Lung microvascular endothelial cell (primary cell): ENCODE measurements at places on chromosomes 2 and 18.

- DNase-seq = no peak
Measured at GRCh38 chr2:128016620-128017019, 11.2 kb downstream of the SAP130 start.

DNA sequence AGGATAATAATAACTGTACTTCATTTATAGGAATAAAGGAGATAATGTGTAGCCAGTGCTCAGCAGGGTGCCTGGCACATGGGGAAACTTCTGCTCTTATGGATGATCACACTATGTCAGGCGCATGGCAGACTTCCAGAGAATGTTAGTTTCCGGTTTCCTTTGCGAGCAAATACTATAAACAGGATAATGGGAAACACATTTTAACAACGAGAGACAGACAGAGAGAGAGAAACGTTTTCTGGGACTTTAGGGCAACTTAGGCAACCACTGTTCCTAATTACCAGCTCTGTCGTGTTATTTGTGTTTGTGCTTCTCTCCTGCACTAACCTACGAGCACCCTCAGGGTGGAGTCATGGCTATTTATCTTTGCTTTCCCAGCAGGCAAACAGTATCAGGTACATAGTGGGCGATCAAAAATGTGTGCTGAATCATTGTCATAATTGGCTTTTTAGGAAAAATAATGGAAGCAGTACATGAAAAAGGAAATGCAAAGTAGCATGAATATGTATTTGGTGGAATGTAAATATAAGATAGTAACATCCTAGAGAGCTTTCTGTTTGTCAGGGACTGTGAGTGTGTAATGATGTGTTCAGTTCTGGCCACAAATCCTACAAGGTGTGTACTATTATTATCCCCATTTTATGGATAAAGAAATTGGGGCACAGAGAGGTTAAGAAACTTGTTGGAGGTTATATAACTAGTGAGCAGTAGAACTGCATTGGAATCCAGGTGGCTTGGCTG lies 36.8 kb upstream of the IGFBP2 start:
- peak; percentile 82 for DNase-seq

DNA sequence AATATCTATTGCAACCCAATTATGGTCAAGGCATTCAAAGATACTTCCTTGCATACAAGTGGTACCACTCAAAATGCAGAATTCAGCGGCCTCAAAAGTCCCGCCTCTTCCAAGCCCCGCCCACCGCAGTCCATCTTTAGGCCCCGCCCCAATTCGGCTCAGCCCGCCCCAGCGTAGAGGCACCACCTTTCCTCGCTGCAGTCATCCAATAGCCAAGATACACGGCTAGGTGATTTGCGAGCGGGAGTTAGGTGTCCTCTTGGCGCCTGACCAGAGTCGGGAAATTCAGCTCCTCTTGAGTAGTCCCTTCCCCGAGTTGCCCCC lies 431 bp upstream of the SEC11C start:
- DNase-seq = peak; percentile 94

DNA sequence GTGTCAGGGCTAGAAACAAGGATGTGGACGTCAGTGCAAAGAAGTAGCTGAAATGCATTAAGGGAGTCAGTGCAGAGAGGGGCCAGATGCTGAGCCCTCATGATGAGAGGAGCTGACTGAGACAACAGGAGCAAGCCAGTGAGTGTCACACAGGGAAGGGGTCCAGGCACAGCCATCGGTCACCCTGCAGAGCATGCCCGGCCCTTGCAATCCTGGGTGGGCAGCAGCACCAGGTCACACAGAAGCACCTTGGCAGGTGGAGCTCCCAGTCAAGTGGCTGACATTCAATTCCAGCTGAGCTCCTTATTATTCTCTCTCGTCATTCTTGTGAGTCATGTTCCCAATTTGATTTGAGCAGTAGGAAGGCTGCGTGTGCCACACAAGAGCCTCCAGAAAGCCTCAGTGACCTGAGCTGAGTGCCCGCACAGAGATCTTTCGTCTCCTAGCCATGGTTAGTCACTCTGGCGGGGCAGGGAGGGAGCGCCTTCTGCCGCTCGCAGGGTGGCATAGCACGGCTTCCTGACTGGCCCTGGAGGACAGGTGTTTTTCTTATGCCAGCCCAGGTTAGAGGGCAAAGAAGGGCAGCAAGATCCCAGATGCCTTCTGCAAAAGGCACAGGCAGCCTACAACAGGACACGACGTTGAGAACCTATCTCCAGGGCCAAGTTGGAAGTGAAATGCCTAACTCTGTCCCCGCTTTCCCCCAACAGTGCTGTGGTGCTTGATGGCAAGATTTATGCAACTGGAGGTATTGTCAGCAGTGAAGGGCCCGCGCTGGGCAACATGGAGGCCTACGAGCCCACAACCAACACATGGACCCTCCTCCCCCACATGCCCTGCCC lies 220.9 kb downstream of the ATAD2B start:
- no peak for DNase-seq

GRCh38 chr2:180370511-180371205 lies 363.6 kb upstream of the CWC22 start:
- no peak for DNase-seq

- no peak for DNase-seq
Measured at GRCh38 chr2:177291701-177292100, 27.2 kb upstream of the NFE2L2 start.

DNA sequence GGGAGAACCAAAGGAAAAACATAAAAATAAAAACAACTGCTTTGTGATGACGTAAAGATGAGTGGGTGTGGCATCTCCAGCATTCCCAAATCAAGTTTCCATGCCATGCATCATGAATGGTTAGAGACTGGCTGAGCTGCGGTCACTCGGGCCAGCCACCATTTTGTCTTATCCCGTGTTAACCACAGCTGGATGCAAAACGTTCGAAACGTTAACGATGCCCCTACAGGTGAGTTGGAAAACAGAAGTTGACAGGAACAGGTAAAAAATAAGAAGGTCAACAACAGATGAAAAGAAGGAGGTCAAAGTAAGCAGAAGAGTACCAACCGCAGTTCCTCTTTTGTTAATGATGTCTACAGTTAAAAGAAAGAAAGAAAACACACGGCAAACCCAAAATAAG lies 411.1 kb downstream of the NRXN1 start:
- DNase-seq = no peak

DNA sequence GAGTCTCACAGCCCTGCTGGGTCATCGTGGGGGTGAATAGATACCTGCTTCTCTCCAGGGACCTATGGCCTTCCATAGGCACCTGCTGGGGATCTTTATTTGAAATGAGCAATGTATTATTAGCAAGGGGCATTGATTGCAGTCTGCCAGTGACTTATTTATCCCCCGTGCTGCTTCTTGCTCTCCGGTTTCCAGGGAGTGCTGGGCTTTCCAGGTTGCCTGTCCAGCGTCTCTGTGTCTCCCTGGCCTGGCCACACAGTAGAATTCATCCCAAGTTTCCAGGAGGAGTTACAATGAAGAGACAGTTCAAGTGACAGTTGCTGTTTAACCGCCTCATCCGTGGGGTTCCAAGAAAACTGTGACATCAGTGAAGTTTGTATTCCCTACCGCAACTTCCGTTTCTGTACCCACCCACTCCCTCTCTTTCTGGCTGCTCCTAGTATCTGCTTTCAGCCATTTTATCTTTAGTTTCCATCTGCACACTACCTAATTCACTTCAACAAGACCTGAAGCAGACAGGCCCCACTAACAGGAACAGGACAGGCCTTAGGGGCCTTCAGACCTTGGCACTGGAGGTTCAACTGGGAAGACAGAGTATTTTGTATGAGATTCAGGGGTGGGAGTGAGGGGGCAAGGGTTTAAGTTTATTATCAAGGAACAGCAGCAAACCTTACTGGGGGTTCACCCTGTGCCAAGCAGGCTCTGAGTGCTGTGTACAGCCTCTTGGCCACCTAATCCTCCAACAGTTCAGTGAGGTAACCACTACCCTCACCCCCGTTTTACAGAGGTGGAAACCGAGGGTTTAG lies 134.8 kb downstream of the PRKCE start:
- no peak for DNase-seq

- DNase-seq = no peak
Measured at GRCh38 chr2:233693963-233694362, 1.3 kb downstream of the UGT1A6 start.

DNA sequence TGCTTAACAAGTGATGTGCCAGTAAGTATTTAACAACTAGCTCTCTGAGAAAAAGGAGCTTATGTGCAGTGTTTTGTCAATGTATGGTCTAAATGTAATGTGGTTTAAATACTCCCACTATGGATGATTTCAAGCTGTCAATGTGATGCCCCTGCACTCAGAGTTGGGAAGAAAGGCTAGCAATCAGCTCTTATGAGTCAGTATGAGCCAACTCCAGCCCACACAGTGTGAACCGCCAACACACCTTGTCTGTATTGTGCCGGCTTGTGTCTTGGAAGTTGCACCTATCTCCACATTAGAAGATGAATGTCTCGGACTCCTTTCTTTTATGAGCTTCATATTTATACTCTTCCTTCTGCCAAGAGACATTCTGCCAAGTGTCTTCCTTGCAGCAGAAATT lies 703.8 kb upstream of the RAB6C start:
- DNase-seq = no peak

GRCh38 chr18:70373042-70373519 lies 84.2 kb downstream of the SOCS6 start:
- DNase-seq = no peak

GRCh38 chr18:8615397-8616027 lies 6.3 kb downstream of the RAB12 start:
- DNase-seq = peak; percentile 46

- DNase-seq = no peak
Measured at GRCh38 chr18:24754583-24755253, 294.3 kb downstream of the HRH4 start.

DNA sequence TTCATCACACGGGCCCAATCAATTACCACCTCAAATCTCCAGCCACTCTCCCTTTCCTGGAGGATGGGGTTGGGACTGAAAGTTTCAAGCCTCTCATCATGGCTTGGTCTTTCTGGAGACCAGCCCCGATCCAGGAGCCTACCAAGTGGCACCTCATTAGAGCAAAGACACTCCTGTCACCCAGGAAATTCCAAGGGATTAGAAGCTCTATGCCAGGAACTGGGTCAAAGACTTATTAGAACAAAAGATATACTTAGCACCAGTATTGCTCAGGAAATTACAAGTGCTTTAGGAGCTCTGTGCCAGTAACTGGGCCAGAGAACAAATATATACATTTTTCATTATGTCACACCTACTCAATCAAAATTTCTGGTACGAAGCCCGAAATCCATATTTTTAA lies 14.3 kb downstream of the SLC25A52 start:
- no peak for DNase-seq

- DNase-seq = peak; percentile 94
Measured at GRCh38 chr2:237227592-237228280, 142.0 kb downstream of the COPS8 start.

DNA sequence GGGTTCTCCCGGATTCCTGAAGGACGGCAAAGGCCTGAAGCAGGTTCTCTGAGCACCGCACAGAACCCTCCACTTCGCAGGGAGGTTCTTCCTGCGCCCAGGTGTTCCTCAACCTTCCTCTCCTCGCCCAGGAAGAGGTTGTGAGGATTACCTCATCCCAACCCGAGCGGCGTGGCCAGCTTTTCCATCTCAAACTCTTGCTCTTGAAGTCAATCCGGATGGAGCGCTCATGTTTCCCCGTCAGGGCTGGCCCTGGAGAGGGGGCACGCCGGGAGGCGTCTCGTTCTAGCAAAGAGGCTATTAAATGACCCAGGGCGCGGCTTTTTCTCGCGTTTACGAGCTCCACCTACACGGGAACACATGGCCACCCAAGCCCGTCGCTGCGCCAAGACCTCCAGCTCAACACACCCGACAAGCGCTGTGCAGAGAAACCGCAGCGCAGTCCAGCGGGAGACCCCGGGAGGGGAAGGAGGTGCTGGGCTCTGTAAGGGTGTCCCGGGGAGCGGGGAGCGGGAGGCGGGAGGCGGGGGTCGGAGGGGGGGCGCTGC lies 540 bp upstream of the RAB10 start:
- peak; percentile 74 for DNase-seq

DNA sequence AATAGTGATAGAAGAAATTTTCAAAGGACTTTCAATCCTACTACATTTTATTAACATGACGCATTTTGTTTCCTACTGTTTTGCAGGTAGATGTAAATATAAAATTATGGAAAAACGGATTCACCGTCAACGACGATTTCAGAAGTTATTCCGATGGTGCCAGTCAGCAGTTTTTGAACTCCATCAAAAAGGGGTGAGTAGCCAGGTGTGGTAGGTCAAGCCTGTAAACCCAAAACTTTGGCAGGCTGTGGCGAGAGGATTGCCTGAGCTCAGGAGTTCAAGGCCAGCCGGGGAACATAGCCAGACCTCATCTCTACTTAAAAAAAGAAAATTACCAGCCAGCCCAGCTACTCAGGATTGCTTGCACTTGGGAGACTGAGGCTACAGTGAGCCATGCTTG lies 33.0 kb upstream of the MFSD2B start:
- DNase-seq = no peak

- peak; percentile 63 for DNase-seq
Measured at GRCh38 chr2:230751062-230751461, 38.4 kb downstream of the CAB39 start.

GRCh38 chr18:27967913-27968824 lies 208.8 kb downstream of the CDH2 start:
- DNase-seq = no peak

DNA sequence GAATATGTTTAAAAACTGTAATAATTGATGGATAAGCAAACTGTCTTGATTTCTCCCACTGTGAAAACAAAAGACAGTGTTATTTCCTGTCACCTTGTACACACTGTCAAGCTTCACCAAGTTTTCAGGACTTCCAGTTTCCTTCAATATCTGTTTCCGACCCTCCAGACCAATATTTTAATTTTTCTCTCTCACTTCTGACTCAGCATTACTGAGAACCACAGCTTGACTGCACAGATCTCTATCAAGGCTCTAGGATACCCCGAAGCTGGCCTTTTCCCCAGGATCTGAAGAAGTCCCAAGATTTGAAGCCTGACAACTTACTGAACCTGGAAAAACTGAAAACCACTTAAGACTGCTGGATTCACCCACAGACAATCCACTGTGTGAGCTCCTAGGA lies 13.2 kb upstream of the SULT1C3 start:
- DNase-seq = no peak

- DNase-seq = peak; percentile 15
Measured at GRCh38 chr18:62828852-62829251, 113.5 kb downstream of the PHLPP1 start.

DNA sequence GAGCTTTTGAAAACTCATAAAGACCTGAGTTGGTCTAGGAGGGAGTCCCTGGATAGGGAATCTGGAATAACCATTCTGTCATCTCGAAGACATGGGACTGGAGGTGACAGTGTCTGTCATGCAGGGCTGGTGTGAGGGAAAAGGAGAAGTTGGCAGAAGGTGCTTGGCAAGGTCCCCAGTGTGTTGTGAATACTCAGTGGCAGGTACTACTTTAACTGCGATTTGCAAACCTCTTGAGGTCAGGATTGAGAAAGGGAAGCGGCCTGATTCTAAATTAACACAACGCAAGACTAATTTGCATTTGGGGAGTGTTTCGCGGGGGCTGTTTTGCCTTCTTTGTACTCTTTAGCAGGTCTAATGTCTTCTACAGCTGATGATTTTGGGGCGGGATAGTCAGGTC lies 77.0 kb upstream of the TMEM200C start:
- DNase-seq = no peak

DNA sequence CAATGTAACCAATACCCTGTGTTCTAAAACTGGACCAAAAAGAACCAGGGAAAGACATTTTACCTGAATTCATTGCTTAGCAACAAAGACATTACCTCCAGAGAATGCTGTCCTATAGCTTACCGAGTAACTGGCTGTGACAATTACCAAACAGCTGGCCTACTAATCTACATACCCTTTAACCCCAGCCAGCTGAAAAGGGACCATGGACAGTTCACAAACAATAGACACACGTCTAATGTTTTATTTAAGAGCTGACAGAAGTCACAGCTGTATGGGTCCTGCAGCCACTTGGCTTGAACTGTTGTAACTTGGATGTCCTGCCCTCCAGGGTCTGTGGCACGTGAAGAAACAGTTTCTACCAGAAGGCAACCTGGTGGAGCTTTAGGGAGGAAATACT lies 130.1 kb upstream of the EFEMP1 start:
- DNase-seq = no peak
